Activated CD8-positive, alpha-beta memory T cell treated with anti-CD3 and anti-CD28 coated beads for 1 hour (primary cell): ENCODE measurements at places on chromosomes 3 and 15.

DNA sequence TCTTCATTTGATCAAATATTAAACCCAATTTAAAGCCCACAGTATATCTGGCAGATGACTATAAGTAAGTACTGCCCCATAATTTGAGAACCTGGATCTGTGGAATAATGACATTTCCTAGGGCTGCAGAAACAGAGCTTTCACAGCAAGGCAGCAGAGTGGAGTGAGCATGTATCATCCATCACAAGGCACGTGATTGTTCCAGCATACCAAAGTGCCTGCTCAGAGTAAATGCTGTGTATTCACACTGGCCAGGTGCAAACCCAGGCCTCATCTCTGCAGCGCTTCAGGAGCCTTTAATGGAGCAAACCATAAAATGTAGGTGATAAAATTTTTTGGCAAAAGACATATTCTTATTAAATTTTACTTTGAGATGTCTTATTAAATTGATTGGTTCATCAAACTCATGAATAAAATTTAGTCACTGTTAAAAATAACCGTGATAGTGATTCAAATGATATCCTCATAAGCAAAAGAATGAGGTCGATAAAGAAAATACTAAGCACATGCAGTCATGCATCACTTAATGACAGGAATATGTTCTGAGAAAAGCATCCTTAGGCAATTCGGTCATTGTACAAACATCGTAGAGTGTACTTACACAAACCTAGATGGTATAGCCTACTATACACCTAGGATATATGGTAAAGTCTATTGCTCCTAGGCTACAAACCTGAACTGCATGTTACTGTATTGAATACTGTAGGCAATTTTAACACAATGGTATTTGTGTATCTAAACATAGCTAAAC, 99.3 kb upstream of the SLC24A5 start:
- no peak for DNase-seq

DNA sequence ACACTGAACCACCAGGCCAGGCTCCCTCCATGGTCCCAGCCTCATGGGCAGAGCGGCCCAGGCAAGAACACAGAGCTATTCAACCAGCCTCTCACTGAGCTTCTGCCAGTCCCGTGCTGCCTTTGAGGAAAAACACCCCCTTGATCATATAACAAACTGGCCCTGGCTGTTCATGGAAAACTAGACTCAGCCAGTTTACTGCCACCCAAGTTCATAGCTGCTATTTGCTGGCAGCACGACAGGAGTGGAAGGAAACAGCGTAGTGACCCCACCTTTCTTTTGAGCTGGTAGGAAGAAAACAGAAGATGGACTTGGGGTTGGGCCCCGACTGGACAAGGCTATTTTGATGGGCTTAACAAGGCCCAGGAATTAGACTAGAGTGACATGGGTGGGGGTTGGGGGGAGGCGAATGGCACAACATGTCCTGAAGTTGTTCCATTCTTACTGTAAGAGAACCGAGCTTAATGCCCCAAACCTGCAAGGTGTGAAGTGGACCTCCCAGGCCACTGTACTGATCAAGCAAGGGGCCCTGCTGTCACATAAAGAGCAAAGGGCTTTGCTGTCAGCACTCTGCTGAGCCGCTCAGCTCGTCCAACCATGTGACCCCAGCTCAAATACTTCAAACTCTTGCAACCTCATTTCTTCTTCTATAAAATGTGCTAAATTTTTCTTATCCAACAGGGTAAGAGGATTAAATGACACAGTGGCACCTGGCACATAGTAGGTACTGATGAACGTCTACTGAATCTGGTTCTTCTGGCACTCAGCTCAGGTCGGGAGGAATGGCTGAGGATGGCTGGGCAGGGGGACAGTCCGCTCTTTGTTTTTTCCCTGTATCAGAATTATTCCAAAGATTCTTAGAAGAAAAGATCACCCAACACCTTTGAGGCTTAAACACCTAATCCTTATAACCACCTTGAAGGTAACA, 1.6 kb downstream of the FBXL22 start:
- DNase-seq, result no peak

- DNase-seq, result no peak
These were observed 739 bp upstream of the AMOTL2 start for GRCh38 chr3:134374791-134375581.

GRCh38 chr3:174397848-174398247, 461.3 kb upstream of the NAALADL2 start:
- no peak for DNase-seq

- no peak for DNase-seq
These were observed 2.9 kb upstream of the C15orf39 start for GRCh38 chr15:75198560-75199356.

DNA sequence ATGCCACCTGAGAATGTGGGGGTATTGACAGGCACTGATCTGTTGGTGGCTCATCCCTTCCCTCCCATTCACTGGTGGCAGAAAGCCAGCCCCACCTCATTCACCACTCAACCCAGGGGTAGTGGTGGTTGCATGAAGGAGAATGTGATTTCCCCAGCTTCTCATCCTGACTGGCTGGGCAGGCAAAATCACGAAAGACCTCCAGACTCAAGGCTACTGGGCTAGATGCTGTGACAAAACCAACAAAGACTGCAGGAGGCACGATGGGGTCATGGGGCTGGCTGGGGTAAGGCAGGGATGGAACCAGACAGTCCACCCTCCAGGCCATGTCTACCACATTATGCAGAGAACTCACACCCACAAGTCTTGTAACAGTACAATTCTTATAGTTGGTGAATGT, 33.9 kb downstream of the FSTL1 start:
- DNase-seq, result no peak

GRCh38 chr3:51671734-51672475, 853 bp downstream of the TEX264 start:
- peak; percentile 38 for DNase-seq

GRCh38 chr15:64466408-64467141, 6.2 kb downstream of the ZNF609 start:
- DNase-seq, result no peak

DNA sequence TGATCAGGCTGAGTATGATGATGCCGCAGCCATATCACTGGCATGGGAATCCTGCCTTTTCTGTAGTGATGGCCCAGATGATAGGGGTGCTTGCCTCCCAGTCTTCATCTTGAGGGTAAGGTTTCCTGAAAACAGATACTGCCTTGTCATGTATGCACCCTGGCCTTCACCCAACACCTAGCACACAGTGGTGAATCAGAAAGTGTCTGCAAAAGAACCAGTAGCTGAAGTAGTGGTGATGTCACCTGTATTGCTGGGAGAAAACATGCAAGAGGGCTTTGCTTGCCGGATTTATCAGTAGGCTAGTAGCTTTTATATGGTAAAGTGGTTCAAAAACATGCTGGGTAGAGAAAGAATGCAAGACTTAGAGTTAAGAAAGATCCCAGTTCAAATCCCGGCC, 419.8 kb upstream of the WNT5A start:
- DNase-seq, result no peak

DNA sequence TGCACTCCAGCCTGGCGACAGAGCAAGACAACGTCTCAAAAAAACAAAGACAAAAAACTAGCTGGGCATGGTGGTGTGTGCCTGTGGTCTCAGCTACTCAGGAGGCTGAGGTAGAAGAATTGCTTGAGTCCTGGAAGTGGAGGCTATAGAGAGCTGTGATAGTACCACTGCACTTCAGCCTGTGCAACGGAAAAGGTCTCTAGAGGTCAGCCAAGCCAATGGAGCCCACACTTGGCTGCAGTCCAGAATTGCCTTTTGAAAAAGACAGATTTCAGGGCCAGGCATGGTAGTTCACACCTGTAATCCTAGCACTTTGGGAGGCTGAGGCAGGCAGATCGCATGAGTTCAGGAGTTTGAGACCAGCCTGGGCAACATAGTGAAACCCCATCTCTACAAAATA, 8.4 kb upstream of the RBPMS2 start:
- no peak for DNase-seq

DNA sequence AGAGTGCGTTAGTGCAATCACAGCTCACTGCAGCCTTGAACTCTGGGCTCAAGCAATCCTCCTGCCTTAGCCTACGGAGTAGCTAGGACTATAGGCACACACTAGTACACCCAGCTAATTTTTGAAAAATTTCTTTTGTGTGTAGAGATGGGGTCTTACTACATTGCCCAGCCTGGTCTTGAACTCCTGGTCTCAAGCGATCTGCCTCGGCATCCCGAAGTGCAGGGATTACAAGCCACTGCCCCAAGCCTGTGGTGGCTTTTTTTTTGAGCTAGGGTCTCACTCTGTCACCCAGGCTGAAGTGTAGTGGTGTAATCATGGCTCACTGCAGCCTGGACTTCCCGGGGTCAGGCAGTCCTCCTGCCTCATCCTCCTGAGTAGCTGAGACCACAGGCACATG, 17.1 kb downstream of the PCCB start:
- DNase-seq, result no peak

GRCh38 chr3:167318996-167319615, 61.0 kb downstream of the ZBBX start:
- no peak for DNase-seq

GRCh38 chr3:73236867-73237266, 175.4 kb downstream of the EBLN2 start:
- DNase-seq, result no peak

DNA sequence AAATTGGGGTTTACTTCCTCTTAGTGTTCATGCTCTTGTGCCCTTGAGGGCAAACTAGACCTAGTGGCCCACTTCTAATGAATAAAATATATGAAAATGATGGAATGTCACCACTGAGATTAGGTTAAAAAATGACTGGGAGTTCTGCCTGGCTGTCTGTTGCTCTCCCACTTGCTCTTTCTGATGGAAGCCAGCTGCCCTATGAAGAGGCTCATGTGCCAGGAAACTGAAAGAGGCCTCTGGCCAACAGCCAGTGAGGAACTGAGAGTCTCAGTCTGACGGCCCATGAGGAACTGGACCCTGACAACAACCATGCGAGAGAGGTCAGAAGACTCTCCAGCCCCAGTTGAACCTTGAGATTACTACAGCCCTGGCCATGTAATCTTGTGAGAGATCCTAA, 107.1 kb upstream of the FHIT start:
- DNase-seq, result no peak

DNA sequence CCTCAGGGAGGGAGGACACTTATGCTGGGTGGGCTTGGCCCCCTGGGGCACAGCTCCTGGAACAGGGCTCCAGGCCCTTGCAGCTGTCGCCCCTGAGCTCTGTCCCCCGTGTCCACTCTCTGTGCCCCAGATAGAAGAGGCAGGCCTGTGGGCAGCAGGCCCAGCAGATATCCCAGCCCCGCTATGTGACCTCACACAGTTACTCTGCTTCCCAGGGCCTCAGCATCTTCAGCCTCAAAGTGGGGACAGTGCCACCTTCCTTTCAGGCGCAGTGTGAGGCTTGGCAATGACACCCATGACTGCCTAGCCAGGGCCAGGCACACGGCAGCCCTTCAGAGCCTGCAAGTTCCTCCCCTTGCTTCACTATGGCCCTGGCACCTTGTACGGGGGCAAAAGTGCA, 98.4 kb downstream of the IQSEC1 start:
- no peak for DNase-seq

DNA sequence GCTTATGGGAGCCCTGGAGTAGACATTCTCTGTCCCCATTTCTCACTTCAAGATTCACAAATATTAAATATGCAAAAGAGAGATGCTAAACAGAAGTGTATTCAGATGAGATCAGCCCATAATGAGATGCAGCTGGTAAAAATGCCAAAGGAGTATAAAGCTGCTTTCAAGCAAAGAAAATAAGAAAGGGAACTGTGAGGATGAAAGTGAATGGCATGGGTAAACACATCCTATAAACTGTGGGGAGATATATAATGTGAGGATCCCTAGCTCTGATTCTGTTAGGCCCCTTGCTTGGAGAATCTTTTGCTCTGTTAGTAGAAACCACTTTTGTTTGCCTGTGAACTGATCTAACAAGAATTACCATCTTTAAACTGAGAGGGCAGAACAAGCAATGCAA, 396.6 kb downstream of the SOX2 start:
- no peak for DNase-seq
